Activated T-helper 1 cell treated with anti-CD3 and anti-CD28 coated beads, Interleukin-12 subunit alpha, Interleukin-12 subunit beta, Interleukin-2, Interleukin-4 antibody, amounts not matched to agents 30 ng/mL and 10 ng/mL and 1 ng/mL, durations not matched to agents 14 hours and 24 hours and 36 hours (primary cell): ENCODE measurements at places on chromosomes 16 and 17. TPM values are rescaled to one million over a fixed set of nuclear protein-coding genes. Genes with fewer than 3 reads are reported as not detected.

CA4 gene
- total RNA-seq = not detected in 2 replicates

KLHDC4 gene
- total RNA-seq = 85.6 and 93.7 TPM in 2 replicates

DNA sequence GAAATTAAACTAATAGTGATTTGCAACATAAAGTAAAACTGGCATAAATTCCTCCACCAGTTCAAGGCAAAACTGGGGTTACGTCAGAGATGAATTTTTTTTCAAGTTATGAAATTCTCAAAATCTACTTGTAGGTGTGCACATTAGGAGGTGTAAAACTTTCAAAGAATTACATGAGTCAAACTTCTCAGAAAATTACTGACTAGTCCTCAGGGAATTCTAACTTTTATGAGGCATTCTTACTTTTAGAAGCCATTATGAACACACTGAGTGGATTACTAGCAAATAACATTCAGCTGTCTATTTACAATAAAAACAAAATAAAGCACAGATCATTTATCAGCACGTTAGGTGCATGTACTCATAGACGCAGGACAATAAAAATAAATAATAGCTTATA is 348.7 kb downstream of the CDH11 start:
- no peaks in the 10 kb centered on the region for H3K36me3 ChIP-seq
- no peaks in the 10 kb centered on the region for H3K27me3 ChIP-seq
- no peak overlapping the region for H3K27ac ChIP-seq
- H3K4me1 ChIP-seq = no peaks in the 10 kb centered on the region
- no peak overlapping the region for H3K4me3 ChIP-seq
- DNase-seq = no peak

- H3K27me3 ChIP-seq = no peaks in the 10 kb centered on the region
- no peak for DNase-seq
- H3K27ac ChIP-seq = no peak overlapping the region
- H3K4me1 ChIP-seq = no peaks in the 10 kb centered on the region
These were observed 163.8 kb downstream of the TOX3 start for GRCh38 chr16:52383119-52383518.

- no peak overlapping the region for H3K27ac ChIP-seq
- no peak overlapping the region for H3K4me3 ChIP-seq
These were observed 3.2 kb downstream of the FAHD1 start for GRCh38 chr16:1830213-1830612.
